NT2/D1 (cell line): ENCODE measurements at places on chromosomes 16 and 17.
A peak's percentile ranks its signal among the peaks of the same experiment; 100 is the strongest.

DNA sequence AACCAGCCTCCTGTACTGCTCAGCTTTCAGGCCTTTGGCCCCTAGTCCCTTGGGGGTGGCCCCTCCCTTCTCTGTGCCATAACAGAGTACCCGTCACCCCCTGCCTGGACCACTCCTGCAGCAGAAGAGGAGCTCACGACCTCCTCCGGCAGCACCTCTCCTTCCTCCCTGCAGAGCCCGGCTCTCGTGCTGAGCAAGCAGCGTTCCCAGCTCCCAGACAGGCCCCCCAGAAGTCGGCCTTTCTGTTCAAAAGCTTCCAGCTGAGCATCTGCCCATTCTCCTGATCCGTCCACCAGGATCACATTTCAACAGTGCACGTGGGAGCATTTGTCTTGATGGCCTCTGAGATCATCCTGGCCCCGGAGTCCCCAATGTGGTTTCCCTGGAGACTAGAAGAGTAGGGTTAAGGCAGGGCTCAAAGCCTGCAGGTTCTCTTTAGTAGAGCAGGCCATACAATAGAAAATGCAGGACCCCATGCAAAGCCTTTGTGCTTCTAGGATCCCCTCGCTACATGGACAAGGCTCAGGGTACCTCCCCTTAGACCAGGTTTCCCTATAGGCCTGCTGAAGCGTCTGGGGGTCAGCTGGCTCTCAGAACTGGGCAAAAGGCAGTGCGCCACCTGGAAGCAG, 35.6 kb downstream of the NLRC3 start:
- no peak for DNase-seq

DNA sequence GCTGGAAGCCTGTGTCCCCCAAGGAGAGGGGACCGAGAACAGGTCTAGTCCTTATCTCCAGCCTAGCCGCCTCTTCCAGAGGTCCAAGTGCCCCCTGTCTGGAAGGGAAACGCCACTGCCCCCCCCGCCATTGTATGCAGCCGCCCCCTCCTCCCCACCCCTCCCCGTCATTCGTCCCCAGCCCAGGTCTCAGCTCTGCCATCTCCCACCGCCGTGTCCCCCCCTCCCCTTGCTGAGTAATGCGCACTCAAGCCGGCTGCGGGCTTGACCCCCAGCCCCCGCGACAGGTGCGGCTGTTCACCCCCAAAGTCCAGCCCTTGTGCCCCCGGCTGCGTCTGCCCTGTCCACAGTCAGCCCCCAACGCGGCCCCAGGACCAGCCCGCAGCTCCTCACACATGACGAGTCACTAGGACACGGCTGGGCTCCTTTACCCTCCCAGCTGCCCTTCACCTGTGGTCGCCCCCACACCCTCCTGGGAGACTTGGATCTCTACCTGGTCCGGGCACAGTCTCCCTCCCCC, 622 bp downstream of the GPRC5B start:
- no peak for DNase-seq

DNA sequence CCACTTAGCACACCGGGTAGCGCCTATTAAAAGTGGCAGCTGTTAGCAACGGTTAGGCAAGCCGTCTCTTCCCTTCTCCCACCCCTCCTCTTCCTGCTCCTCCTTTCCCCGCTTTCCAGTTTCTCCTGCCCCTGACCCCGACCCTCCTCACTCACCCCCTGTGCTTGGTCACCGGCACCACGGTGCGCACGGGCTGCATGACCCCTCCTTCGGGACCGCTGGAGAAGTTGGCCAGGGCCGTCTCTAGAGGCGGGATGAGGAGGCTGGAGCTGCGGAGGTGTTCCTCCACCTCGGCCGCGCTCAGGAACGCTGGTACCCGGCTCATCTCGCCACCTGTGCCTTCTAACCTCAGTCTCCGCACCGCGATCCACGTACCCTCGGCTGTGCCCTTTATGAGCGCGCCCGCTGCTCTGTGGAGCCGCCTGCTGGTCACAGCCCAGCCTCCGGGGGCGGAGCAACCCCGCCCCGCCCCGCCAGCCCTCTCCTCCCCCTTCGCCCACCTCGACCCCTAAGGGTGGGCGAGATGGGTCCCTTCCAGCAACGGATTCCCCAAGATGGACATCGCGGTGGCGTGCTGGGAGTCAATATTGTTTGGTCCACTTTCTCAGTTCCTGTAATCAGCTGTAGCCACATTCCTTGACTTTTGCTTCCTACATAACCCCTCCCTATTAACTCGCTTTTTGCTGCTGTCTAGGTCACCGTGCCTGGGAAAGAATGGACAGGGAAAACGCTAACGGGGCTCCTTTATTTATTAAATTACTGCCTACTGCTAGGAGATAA, at the start of gene CRYM:
CRYM (minus strand) TSS at position 364 of the 780 bp plus-strand sequence; CDS start at position 325, 39 bp downstream.
- DNase-seq, result no peak

- DNase-seq, result no peak
Measured at GRCh38 chr17:60269417-60269816, 119.6 kb downstream of the CA4 start.

- no peak for DNase-seq
Measured at GRCh38 chr16:75073545-75074303, 42.9 kb downstream of the LDHD start.

GRCh38 chr17:81428121-81428515, 32.9 kb downstream of the BAHCC1 start:
- no peak for DNase-seq

DNA sequence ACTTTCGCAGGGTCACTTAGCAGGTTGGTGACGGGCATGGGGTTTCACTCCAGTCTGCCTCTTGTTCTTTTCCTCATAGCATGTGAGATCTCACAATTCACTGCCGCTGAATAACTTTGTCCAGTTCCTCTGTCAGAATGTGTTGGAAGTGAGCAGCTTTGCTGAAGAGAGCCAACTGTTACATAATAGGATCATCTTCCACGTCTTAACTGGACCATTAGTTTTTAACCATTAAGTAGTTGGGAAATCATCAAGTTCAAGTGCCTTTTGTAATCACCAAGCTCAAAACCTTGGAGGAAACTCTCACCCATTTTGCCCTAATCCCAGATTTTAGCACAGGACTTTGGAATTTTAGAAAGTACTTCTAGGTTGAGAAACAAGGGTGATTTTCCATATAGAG, 290.6 kb downstream of the WWOX start:
- DNase-seq, result no peak

GRCh38 chr16:73017321-73017720, 30.6 kb downstream of the ZFHX3 start:
- no peak for DNase-seq

DNA sequence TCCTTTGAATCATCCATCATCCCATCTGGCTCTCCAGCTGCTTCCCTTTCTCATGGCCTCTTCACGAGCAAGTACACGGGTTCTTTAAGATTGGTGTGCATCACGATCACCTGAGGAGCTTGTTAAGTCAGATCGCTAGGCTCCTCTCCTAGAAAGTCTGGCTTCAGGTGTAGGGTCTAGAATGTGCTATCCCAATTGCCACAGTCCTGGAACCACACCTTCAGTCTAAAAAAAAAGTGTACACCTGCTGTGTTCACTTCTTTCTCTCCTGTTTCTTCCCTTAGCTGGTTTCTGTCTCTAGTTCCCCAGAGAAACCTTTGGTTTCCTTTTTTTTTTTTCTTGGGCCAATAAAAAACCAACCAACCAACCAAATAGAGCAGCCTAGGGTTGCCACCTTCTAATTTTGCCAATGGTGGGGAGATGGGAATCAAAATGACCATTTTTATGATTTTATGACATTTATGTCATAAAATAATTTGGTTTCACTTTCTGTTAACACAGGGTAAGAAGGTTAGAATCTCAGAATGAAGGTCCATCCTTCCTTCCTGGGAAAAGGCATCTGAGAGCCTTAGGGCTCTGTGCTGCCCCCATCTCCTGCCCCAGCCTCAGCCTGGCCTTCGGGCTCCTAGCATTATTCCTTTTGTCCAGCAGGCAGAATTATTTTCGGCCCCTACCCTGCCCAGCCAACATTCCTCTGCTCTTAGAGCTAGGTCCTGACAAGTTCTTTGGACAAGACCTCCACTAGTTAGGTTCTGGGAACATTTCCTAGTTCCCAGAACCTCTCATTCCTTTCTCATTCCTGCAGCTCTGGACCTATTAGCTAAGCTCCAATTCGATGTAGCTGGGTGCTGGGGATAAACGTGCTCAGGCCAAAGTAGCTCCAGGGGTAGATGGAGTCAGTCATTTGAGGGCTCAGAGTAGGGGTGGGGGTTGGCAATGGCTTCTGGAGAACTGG, 1.9 kb upstream of the GGT6 start:
- no peak for DNase-seq

DNA sequence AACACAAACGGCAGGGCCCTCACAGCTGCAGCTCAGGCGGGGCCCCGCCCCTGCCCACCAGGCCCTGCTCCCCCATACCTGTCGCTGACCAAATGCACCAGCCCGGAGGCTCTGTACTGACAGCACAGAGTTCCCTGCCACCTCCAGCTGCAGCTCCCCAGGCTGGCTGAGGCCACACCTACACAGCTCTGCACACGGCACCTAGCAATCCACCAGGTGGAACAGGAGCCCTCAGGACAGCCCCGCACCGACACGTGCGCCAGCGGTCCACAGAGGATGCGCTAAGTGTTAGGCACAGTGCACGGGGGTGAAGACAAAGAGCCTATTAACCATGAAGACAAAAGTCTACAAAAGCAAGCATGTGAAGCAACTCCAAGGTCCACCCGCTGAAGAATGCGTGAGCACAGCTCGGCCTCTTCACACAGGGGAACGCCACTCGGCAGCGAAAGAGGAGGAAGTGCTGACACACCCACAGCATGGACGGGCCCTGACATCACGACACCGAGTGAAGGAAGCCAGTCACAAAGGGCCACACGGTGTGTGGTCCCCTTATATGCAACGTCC, 5.4 kb downstream of the ZCCHC14 start:
- DNase-seq, result no peak

- no peak for DNase-seq
Measured at GRCh38 chr17:40321961-40322357, 13.0 kb downstream of the RARA start.

- DNase-seq, result no peak
Measured at GRCh38 chr17:39171933-39172332, 6.0 kb upstream of the ARL5C start.

DNA sequence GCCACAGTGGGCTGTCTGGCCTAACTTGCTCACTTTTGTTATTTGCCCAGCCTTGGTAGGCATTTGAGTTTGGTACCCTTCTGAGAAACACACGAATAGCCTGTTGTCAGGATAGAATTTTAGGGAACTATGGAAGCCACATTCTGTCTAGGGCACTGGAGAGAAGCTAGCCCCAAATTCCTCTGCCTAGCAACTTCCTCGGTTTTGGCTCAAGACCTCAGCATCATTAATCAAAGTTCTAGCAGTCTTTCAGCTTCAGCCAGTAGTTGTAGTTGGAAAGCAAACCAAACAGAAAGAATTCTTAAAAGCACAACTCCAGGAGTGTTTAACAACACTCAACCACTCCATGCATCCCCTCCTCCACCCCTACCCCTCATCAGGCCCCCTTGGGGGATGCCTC, 572.1 kb upstream of the PSMD7 start:
- DNase-seq, result no peak

DNA sequence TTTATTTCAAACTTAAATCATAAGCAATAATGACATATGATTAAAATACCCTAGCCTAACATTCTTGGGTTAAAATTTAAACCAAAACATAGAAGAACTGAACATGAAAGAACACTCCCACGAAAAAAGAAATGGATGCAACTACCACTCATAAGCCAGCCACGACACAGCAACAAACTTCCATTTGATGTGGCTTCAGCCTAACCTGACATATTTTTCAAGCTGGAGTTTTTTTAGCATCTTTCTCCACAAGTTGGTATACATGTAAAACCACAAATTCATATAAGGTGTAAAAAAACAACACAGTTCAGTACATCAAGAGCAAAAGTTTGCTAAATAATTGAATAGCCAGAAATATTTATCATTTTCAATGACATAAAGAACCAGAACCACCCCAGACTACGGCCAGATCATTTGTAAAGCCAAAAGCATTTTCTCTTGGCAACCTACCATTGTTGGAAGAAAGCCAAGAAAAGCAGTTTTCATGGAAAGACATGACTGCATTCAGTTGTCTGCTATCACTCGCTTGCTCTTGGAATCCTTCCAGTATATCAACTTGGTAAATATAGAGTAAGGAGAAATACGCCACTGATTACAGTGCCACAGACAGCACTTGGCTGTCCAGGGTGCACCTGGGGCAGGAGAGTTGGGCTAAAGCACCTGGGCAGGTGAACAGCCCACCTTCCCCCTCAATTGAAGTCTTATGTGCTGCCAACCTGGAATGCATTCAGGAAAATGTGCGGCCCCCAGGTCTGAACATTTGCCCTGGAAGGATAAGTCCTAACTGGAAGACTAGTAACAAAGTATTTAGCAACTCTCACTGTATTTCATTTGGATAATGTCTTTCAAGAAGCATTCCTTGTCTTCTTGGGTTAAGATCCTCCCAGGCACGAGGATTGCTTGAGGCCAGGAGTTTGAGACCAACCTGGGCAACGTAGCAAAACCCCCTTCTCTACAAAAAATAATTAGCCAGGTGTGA, 60.5 kb downstream of the CREBBP start:
- DNase-seq, result no peak

GRCh38 chr17:39281806-39282205, 56.1 kb upstream of the STAC2 start:
- DNase-seq, result no peak

GRCh38 chr17:43613917-43614316, 47.8 kb downstream of the MEOX1 start:
- DNase-seq, result no peak

DNA sequence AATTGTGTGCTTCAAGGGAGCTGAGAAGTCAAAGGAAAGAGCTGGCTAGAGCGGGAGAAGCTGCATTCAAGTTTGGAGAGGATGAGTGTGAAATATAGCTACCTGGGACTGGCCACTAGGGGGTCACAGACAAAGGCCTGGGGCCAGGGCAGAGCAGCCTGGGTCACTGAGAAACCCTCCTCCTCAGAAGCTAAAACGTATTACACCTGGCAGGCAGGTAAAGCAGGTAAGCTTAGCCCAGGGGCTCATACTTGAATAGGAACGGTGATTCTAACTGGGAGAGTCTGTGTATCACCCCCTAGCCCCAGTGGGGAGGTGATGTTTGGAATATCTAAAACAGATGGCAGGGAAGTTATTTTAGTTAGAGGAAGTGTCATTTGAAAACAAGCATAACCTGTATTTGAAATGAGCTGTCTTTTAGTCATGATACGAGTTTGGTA, 6.8 kb downstream of the KRT37 start:
- no peak for DNase-seq

GRCh38 chr16:46730801-46731690, 17.1 kb downstream of the MYLK3 start:
- no peak for DNase-seq

GRCh38 chr16:65200156-65200773, 78.4 kb upstream of the CDH11 start:
- no peak for DNase-seq

DNA sequence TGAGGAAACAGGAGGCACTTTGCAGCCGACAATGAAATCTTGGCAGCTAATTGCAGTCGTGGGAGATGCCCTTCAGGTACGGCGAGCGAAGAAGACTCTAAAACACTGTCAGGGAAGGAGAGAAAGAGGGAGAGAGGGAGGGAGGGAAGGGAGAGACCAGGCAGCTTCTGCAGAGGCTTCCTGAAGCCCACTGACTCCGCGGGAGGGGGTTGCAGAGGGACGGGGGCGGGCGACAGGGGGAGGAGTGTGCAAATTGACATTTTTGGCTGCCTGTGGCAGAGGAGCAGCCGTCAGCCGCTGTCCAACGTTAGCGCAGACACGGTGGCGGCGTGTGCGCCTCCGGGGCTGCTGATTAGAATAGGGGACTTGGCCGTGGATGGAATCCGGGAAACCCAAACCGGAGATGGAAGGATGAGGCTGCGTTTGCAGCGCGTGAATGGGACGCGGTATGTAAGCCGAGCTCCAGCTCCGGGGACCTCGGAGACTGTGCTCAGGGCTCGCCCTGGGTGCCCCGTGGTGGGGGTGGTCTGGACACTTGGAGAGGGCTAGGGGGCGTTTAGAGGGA, 849.1 kb upstream of the RBFOX1 start:
- DNase-seq, result peak; percentile 33

GRCh38 chr17:34527136-34527907, 52.1 kb upstream of the TMEM132E start:
- no peak for DNase-seq
